ENCODE measurements at places on chromosomes 7 and 10.

- DNase-seq, result no peak
Measured at GRCh38 chr7:116193329-116194087, 16.8 kb upstream of the TES start.

GRCh38 chr7:69744026-69744425, 145.8 kb downstream of the AUTS2 start:
- no peak for DNase-seq

DNA sequence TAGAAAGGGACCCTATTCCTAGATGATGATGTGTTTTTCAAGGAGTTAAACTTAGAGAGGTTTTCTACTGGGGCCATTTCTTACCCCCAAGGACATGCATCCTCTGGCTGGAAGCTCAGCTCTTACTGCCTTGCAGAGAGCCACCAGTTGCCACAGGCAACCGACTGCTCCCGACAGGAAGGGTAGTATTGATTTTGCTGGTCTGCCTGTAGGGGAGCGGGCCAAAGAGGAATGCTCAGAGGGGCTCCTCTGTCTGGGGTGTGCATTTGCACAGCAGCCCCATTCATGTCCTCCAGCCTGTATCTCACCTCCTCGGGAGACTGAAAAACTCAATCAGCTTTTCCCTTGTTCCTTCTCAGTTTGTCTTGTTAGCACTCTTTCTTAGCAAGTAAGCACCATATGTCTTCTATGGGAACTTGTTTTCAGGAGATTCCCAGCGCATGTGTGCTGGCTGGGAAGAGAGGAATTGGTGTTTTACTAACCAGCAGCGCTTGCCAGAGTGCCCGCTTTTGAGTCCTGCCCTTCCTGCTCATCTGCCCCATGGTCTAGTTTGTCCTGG, 739.0 kb upstream of the GALNT17 start:
- no peak for DNase-seq

DNA sequence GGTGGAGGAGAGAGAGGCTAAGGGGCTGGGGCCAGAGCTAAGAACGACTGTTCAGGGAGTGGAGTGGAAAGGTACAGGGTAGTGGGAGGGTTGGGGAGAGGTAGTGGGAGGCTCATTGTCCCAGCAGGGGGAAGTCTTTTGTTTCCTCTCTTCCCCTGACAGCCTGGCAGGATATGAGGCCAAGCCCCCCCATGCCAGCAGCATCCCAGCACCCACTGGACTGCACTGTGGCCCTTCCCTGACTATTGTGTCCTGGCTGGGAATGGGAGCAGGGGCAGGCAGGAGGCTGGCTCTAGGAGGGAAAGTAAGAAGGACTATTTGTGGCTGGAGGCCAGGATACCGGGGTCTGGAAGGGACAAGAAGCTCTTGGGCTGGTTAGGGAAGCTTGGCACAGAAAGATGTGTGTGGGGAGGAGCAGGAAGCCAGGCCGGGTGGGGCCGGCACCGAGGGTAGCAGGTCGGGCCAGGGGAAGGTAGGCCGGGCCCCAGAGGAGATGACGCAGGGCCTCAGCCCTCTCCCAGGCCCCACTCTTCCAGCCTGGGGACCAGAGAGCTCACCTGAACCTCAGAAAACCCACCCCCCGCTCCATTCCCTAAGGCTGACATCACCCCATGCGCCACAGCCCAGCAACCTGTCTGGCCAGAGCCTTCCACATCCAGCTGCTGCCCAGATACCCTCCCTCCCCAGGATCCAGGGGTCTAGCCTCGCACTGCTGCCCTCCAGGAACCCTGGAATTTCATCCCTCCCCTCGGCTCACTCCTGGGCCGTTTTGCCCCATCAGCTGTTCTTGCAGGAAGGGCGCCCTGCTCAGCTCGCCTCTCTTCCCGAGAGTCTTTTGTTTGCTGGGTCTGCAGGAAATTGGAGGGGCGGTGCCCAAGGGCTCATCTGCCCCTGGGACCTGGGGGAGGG, 8.8 kb upstream of the EPHB4 start:
- DNase-seq, result no peak

- DNase-seq, result no peak
Measured at GRCh38 chr7:136326045-136326609, 349.0 kb upstream of the MTPN start.

DNA sequence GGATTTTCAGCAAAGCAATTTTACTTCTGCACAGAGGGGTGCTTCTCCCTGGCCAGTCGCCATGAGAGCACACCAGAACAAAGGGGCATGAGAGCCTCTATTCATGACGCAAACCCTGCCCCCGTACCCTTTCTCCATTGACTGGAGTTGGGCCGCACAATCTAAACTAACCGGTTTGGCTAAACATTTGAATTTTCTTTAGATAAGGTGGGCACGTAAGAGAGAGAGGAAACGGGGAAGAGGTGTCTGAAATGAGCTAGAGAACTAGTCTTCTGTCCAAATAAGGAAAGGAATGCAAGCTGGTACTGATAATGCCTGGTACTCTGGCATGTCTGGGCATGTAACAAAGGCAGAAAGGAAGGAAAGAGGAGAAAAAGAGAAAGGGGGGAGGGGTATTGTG, 13.2 kb upstream of the SCIN start:
- DNase-seq, result no peak

- DNase-seq, result no peak
Measured at GRCh38 chr10:95445223-95445836, 115.8 kb downstream of the SORBS1 start.

GRCh38 chr7:121166916-121167315, 161.9 kb upstream of the WNT16 start:
- DNase-seq, result no peak

DNA sequence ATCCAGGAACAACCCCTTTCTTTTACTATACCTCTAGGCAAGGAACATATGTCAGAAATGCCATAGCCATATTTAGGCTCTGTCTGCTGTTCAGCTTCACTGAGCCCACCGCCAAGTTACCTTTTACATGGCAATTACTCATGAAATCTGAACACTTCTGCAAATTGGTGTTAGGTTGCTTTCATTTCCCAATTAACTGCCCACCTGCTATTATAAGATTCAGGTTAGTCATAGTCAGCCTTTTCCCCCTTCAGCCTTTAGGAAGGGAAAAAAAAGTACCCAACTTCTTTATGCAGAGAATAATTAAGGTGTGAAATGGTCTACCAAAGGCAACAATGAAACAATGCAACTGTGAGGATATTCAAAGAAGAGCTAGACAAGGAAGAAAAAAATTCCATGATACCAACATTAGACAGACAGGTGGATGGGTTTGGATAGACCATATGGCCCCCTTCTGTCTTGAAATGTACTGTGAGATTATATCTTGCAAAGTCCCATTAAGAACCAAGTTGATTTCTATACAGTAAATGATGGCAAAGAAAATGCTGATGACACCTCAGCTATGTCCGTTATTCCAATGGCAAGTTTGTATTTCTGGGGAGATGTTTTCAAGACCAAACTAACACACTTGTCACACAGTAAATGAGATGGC, 442.1 kb upstream of the NRP1 start:
- no peak for DNase-seq

DNA sequence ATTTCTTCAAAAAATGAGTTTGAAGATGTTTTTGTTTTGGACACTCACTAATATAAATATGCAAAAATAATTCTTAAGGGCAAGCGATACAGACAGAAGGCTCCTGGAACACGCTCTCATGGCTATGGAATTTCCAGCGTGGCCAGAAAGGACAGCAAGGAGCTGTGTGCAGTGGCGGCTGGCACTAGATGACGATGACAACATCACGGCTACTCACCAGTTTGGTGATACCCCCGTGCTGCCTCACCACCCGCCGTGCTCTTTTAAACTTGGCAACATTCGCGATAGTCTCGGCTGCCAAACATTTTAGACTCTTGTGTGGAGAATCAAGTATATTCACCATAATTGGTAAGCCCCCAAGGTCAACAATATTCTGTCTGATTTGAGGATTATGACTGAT, 54.9 kb downstream of the ODAD2 start:
- no peak for DNase-seq

- no peak for DNase-seq
Measured at GRCh38 chr10:102460836-102461186, 9.5 kb upstream of the C10orf95 start.

DNA sequence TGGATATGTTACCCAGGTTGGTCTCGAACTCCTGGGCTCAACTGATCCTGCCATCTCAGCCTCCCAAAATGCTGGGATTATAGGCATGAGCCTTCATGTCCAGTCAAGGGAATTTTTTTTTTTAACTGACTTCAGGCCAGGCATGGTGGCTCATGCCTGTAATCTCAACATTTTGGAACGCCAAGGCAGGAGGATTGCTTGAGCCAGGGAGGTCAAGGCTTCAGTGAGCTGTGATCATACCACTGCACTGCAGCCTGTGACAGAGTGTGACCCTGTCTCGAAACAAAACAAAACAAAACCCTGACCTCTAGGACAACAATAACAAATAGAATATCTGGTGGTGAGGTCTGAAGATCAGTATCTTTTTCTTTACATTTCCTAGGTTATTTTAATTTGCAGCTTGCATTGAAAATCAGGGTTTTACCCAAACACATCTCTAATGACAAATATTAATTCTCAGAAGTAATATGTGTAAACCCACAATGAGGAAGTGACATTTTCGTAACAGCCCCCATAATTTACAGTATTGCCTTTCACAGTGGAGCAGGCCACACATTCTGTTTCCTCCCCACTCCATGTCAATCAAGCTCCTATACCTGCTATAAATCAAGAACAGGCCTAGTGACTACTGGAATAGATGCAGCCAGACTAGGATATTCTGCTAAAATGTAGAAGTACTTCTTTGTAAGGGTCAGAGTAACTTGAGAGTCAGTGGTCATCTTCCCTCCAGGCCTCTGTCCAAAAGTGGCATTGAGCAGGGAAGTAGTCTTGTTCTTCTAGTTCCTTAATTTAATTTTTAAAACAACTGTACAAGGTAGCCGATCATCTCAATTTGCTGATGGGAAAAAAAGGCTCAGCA, 43.3 kb upstream of the ECHDC3 start:
- no peak for DNase-seq

- no peak for DNase-seq
Measured at GRCh38 chr10:90862908-90863514, 5.2 kb upstream of the HTR7 start.

GRCh38 chr10:132309471-132309865, 1.7 kb upstream of the STK32C start:
- no peak for DNase-seq

DNA sequence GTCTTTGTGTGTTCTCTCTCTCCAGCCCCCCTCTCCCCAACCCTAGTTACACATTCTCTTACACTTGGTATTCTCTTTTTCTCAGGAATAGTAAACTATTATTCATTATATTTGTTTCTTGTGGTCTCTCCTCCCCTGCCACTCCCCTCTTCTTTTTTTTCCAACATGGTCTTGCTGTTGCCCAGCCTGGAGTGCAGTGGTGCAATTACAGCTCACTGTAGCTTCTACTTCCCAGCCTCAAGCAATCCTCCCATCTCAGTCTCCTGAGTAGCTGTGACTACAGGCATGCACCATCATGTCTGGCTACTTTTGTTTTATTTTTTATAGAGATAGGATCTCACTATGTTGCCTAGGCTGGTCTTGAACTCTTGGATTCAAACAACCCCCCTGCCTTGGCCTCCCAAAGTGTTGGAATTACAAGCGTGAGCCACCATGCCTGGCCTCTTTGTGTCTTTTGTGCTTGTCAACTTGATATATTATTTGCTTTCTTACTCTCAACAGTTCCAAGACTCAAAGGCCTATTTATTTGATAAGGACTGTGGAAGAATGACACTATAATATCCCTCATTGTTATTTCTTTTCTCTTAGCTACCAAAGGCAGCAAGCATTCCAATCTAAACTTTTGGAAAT, 66.9 kb downstream of the MLLT10 start:
- no peak for DNase-seq

GRCh38 chr10:6788231-6788630, 208.2 kb upstream of the PRKCQ start:
- DNase-seq, result no peak

- no peak for DNase-seq
Measured at GRCh38 chr10:100014071-100014762, 4.5 kb upstream of the DNMBP start.

- DNase-seq, result no peak
Measured at GRCh38 chr7:17502213-17503060, 204.0 kb downstream of the AHR start.

- DNase-seq, result no peak
Measured at GRCh38 chr10:77106676-77107075, 530.9 kb downstream of the KCNMA1 start.

- DNase-seq, result no peak
Measured at GRCh38 chr10:89846786-89847185, 145.4 kb downstream of the KIF20B start.

DNA sequence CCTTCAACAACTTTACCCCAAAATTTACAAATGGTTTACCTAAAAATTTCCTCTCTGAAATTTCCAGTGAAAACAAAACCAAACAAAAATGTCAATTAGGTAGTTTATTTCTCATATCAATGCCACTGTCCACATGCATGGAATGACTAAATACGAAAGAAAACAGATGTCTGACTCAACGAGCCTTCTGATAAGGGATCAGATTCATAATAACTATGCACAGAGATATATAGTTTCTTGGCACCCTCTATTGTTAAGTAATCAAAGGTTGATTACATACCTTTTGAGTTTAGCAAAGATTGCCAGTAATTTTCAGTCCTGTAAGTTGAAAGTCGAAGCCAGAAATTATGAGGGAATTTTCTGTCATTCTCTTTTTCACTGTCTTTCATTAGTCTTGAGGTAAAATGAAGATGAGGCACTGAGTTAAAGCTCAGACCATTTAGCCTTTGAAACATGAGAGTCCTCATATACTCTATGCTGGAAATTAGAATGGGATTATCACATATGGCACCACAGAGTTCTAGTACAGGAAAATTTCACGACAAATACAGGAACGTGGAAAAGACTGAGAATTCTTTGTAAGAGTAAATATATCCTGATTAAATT, 519.1 kb upstream of the ANKRD30A start:
- no peak for DNase-seq

DNA sequence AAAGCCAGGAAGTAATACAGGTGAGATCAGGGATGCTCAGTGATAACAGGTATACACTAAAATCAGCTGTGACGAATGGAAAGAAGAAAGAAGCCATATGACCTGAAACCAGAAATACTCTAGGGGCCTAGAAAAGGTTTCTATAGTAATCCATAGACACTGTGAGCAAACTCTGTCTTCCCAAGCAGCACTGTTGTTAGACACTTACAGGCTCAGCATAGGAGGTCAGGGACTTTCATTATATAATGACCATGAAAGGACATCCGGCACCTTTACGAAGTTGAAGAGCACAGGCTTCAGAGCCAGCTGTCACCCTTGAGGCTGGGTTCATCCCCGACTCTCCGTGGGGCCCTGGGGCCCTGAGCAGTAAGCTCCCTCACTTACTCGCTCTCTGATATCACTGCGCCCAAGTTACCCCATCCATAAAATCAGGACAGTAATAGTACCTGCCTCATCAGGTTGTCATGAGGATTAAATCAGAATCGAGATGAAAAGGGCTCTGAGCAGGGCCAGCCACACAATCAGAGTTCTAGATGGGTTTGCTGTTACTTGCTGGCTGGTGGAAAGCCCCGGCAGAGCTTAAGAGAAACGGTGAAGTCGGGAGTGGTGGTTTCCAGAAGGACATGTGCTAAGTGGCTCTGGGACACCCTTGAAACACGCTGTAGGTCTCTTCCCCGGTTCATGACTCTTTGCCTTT, 79.5 kb downstream of the ITIH5 start:
- DNase-seq, result no peak
